ENCODE measurements at places on chromosomes 1 and 21.

DNA sequence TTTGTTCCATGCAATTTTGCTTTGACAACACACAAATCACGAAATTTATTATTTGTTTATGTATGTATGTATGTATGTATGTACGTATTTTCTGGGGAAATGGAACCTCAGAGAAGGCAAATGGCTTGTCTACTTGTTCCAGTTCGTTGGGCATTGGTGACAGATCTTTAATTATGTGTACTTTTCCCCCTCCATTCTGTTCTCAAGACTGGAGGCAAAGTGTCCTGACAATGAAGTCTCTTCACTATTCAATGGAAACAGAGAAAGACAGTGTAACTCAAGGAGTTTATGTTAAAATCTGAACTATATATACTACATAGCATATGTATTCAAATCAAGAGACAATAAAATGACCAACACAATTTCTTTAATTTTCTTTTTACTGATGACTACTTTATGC, 245.7 kb upstream of the PTBP2 start:
- no peak for DNase-seq

DNA sequence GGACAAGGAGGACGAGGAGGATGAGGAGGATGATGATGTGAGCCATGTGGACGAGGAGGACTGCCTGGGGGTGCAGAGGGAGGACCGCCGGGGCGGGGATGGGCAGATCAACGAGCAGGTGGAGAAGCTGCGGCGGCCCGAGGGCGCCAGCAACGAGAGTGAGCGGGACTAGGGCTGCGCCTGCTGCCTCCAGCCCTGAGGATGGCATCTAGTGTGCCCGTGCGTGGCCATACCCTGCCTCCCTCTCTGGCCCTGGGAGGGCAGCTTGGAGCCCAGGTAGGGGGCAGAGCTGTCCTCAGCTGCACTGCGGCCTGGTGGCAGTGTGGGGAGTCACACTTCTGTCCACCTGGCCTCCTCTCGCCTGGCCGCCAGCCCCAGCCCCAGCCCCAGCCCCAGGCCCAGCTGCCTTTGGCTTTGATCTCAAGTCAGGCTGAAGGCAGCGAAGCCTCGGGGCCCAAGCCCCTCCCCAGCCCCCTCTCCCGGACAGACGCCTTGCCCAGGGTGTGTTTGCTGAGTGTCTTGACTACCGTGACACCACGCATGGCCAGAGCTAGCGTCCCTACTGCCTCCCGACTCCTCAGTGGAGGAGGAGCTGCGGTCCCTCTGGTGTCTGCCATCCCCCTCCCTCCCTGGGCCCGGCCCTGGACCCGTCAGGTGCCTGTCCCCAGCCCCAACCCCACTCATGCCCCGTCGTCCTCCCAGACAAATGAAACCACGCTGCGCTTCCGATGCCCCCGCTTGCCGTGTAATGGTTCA, 155.2 kb downstream of the PEX14 start:
- DNase-seq: no peak

GRCh38 chr1:36287595-36287994, 18.6 kb upstream of the SH3D21 start:
- no peak for DNase-seq

GRCh38 chr1:164720440-164721227, 161.7 kb downstream of the PBX1 start:
- no peak for DNase-seq

DNA sequence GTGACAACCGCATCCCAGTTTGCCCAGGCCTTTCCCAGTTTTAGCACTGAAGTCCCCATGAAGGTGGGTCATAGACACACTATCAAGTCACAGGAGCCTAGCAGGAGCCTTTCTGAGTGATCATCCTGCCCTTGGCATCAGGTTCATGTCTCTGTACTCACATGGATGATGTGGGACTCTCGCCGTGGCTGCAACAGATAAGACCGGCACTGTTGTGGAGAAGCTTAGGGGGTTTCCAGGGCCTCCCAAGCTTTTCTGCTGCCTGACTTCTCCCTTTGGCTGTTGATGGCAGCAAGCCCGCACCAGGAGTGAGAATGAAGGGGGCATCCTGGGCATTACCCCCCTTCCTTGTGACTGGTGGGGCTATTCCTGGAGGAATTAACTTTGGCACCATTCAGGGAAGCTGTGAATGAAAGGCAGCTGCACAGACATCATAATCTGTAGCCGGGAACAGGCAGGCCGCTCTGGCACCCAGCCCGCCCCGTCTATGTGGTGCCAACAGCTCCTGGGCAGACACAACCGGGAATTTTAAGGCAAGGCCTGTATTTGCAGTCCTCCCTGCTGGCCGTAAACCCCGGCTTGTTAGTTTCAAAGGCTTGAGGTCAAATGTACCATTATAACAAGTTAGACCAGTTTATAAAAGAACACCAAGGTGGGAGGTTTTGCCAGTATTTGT, 148.6 kb downstream of the HUNK start:
- DNase-seq: no peak

DNA sequence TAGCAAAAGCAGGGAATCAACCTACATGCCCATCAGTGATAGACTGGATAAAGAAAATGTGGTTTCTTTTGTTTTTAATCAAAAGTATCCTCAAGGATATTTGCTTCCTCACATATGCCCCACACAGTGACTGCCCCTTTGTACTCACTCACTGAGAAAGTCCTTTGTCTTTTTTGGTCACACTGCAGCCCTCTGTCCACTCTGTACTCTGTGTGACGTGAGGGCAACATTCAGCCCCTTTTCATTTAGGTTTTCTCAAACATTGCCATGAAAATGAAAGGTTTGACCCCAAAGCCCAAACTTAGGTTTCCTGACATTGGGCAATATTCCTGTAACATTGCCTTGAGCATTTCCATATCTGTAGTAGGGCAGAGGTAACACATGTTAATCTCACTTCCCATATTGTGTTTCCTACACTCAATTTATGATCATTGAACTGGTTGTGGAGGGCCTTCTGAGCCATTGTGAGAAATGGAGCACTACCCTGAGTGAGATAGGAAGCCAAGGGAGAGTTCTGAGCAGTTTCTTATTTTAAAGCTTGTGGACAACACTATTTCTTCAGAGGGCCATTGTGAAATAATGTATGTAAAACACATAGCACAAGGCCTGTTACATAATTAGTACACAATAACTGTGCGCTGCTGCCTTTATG, 501.9 kb upstream of the C1orf87 start:
- DNase-seq: no peak

DNA sequence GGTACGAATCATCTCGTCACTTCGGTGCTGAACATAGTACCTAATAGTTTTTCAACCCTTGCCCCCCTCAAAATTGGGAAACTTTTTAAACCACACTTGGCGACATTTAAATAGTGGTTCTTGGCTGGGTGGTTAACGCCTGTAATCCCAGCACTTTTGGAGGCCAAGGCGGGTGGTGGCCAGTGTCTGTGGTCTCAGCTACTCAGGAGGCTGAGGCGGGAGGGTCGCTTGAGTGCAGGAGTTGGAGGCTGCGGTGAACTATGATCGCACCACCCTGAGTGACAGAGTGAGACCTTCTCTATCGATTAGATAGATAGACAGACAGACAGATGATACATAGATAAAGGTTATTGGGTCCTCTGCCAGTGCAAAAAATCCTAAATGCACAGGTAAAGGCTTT, 55.5 kb upstream of the RASAL2 start:
- no peak for DNase-seq

GRCh38 chr1:21324368-21325141, 34.3 kb upstream of the ECE1 start:
- no peak for DNase-seq

- no peak for DNase-seq
Measured at GRCh38 chr21:34916446-34916845, 132.7 kb downstream of the RUNX1 start.

DNA sequence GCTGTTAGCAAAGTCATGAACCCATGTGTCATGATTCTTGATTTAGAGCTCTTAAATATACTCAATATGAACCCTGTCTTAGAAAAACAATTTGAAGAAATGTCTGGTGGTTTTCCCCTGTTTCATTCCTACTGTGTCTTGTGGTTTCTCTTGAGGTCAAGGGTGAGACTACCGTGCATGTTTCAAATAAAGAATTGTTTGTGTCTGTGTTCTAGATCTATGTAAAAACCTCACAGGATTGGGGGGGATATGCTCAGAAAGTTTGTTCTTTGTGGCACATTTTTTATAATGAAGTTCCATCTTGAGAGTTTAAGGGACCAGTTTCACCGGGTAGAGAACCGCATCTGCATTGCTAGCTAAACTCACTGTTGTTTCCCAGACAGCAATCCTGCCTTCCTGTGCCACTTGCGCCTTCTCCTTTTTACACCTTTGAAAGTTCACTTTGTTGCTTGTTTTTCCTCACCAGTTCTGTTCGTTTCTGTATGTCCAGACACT, 30.9 kb upstream of the CACYBP start:
- peak; percentile 22 for DNase-seq

DNA sequence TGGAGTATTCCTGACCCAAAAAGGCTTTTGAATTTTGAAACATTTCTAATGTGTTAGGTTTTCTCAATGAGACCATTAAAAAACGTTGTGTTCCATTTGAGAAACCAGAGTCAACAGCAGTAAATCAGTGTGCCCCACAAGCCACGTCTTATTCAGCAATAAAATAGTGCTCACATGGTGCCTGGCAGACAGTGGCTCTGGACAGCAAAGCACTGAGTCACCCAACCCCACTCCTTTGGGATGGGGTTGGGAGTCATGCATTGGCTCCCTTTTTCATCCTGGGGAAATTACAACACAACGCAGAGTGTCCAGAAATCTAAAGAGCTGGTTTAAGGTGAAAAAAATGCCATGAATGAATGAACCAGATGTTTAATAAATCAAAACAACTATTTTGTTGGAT, 46.5 kb downstream of the KCNJ15 start:
- no peak for DNase-seq

- DNase-seq: no peak
Measured at GRCh38 chr1:47976267-47976666, 20.9 kb downstream of the TRABD2B start.

- no peak for DNase-seq
Measured at GRCh38 chr21:45630876-45631275, 12.6 kb upstream of the PCBP3 start.
